HT-29 (cell line): ENCODE measurements at places on chromosomes 3 and 15.

DNA sequence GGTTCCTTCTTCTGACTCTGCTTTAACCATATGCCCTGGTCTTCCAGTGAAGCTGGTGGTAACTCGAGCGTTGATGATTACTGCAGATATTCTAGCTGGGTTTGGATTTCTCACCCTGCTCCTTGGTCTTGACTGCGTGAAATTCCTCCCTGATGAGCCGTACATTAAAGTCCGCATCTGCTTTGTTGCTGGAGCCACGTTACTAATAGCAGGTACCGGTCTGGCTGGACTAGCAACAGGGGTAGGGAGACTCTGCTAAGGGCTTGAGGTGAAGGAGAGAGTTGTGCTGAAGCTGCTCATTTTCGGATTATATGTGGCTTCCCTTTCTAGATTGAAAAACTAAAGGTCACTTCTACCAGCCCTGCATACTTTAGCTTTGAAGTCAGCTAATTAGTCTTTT lies 16.8 kb downstream of the CLDN16 start:
- no peak for DNase-seq

DNA sequence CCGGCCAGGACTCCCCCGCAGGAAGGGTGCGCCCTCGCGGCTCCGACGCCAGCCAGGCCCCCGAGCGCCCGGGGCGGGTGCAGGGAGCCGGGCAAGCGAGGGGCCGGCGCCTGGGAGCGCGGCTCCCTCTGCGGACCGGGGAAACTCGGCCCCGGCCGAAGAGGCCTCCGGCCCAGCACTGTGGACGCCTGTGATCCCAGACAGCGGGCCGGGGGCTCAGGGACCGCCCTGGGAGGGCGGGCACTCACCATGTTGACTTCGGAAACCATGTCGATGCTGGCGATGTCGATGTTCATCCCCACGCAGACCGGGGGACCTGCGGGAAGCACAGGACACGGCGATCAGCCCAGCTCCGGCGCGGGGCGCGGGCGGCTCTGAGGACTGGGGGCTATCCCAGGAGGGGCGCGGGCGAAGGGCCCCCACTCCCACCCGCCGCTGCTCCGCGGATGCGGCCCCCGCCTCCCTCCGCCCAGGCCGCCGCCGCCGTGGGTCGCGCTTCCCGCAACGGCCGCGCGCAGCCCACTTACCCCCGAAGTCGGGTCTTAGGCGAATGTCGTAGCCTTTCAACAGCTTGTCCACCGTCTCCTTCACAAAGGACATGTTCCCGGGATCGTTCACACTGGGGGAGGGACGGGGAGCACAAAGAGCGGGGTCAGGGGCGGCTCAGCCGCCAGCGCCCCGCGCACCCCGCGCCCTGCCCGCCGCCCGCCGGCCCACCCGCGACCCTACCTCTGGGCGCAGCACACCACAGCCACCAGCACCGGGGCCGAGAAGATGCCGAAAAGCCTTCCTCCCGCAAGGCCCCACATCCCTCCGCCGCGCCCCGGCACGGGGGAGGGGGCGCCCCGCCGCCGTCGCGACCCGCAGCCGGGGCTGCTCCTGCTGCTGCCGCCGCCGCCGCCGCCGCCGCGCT lies at the start of gene GABRB3:
Gene GABRB3 (minus strand): TSS at position 913 of the 913 bp plus-strand sequence.
- no peak for DNase-seq

DNA sequence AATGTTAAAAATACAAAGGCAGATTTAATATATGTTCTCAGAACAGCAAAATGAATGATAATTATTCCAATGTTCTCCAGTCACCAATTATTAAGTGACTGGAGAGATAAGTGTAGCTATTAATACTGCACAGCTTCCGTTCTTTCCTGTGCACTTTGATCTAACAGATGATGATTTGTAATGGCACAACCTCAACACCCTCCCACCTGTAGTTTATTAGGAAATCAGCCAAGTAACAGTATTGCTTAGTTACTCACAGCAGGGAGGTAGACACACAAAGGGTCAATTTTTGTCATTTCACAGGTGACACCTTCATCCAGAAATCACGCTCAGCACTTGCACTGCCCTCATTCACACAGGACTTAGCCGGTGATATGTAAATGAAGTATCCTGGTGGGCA lies 688.1 kb downstream of the EPHA3 start:
- no peak for DNase-seq

GRCh38 chr15:52658955-52659354 lies 20.2 kb downstream of the ATOSA start:
- DNase-seq, result no peak

DNA sequence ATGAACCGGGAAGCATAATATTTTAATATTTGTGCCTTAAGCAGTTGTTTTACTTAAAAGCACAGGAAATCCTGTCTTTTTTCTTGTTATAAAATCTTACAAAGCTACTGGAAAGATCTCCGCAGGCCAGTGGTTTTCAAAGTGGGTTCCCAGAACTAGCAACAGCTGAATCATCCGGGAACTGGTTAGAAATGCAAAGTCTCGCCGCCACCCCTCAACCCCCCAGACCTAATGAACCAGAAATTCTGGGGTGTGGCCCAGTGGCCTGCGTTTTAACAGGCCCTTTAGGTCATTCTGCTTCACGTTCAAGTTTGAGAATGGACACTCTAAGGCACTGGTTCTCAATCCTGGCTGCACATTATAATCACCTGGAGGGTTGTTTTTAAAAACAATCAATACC lies 74.7 kb downstream of the PDZRN3 start:
- DNase-seq, result no peak

GRCh38 chr15:48641416-48641815 lies 4.1 kb downstream of the FBN1 start:
- DNase-seq, result peak; percentile 32

- DNase-seq, result peak; percentile 81
Measured at GRCh38 chr3:194404365-194405140, 5.5 kb upstream of the GP5 start.

GRCh38 chr3:135752851-135753250 lies 212.7 kb upstream of the PPP2R3A start:
- DNase-seq, result peak; percentile 6

DNA sequence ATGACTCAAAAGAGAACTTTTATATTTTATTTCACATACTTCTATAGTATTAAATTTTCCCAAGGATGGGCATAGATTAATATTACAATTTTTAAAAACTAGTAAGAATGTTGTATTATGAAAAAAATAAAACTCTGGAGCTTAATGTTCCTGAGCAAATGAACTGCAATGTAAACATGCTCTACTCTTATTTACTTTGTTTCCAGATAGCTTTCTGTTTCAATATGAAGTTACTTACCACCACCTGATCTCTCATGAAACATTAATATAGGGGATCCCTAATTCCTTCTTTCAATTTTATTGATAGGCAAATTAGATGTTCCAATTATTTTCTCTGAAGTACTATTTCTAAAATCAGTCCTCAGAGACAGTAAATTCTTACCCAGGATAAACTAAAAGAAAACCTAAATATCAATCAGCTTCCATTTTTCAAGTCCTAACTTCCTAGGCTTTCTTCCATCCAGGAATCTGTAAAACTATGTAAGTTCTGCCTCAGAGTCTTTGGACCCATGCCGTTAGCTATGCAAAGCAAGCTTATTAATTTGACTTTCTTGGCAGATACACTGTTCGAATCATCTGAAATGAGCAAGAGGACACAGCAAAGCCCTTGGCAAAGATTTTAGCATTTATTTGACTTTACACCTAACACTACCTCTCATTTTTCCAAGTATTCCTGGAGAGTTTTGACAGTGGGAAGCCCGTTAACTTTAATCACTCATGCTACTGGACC lies 93.2 kb downstream of the PLCH1 start:
- no peak for DNase-seq

DNA sequence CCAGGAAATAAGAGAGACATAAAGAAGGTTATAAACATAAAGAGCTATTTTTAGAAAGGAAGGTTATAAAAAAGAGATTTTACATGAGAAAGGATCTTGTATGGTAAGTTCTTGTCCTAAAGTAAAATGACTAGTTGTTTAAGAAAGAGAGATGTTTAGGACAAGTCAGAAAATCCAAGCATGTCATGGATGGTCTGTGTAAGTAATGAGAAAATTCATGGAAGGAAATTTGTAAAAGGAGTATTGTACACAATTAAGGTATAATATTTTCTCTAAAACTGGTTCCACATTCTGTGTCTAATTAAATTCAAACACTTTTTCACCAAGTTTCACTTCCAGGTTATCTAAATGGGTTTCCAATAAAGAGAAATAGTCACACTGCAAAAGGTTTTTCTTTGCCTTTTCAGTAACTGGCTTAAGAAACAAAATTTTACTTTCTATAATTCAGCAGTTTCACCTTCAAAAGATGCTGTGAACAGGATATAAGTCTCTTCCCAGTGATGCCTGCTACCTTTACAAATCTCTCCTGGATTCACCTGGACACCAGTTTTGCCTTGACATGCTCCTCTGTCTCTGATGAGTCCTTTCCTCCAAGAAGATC lies 455.7 kb downstream of the ZIC1 start:
- no peak for DNase-seq

DNA sequence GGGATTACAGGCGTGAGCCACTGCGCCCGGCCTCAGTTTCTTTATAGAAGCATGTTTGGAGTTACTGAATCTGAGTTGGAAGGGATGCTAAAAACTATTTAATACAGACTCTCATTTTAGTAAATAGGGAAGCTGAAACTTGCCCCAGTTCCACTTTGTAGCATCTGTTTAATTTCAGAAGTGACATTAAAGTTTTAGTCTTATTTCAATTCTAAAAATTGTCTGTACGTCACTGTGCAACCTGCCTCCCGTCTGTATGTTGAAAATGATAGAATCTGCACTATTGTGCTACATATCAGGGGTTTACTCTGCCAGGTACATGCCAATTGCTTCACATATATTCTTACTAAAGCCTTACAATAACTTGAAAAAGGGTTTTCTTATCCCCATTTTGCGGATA lies 15.3 kb downstream of the CNOT10 start:
- no peak for DNase-seq

- no peak for DNase-seq
Measured at GRCh38 chr3:89364314-89364713, 256.9 kb downstream of the EPHA3 start.

GRCh38 chr3:55959471-55960080 lies 472.5 kb upstream of the WNT5A start:
- DNase-seq, result no peak

DNA sequence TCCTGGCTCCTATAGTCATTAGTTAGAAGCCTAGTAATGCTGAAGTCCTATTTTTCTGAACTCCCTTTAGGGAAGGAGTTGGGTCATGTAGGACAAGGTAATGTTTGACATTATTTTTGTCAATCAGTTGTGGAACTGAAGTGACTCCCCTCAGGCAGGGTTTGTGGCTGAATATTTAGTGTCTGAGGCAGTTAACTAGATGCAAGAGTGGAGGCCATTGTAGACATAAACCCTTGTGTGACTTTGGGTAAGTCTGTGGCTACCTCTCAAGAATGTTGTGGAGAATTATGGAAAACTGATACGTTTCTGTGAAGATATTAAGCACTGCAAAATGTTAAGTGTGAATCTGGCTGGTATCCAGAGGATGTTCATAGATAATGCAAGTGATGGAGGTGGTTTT lies 125.2 kb upstream of the PHLDB2 start:
- DNase-seq, result no peak

DNA sequence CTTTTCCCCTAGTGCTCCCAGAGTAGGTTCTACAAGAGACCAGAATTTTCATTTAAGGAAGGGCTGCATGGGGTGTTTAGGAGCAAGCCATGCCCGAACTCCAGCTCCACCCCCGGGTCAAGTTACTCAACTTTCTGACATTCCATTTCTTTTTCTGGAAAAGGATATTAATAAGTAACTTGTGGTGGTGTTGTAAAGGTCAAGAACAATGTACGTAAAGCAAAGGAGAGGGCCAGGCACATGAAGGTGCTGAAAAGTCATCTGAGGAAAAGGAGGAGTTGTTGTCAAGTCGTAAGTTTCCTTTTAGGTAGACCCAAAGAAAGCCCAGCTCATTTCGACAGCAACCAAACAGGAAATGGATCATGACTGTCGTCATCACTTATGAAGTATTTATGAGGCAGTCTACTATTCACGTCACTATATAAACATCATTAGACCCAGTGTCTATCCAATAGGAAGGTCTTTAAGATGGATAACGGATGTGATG lies 319.6 kb upstream of the IL12A start:
- DNase-seq, result peak; percentile 62

GRCh38 chr15:33074942-33075341 lies 119.6 kb downstream of the FMN1 start:
- DNase-seq, result peak; percentile 29

DNA sequence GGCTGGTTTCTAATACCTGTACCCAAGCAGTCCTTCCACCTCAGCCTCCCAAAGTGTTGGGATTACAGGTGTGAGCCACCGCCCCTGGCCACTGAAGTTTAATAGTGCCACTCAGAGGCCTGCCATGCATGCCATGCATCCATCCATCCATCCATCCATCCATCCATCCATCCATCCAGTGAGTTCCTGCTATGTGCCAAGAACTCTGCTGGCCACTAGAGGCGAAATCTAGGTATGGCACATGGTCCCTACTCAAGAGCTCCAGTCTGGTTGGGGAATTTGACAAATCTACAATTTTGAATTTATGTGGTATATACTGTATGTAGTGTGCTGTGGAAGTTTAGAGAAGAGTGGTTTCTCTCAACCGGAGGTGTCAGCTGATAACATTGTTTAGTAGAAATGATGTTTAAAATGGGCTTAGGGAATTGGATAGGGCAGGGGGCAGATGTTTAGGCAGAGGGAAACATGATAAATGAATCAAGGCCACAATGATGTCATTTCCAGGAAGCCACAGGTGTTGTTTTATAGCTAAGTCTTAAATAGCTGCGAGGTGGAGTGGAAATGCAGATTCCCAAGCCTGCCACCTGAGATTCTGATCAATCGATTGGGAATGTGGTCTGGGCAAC lies 384.4 kb upstream of the C2CD4B start:
- DNase-seq, result peak; percentile 46

DNA sequence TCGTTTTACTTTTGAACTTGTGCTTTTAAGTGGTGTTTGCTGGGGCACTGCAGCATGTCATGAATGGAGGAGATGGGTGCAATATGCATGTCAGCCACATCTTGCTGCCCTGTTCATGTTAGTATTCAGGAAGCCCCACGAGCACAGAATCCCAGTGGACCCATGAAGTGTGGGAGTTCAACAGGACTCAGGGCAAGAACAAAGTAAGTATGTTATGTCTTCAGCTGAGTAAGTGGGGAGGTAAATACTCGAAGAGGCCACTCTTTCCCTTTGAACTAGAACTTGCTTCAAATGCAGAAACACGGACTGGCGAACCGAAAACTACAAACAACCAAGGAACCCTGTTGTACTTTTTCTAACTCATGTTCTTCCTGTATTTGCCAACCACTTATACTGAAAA lies 23.4 kb downstream of the SOX14 start:
- DNase-seq, result no peak

- DNase-seq, result no peak
Measured at GRCh38 chr15:93485438-93486327, 396.7 kb upstream of the RGMA start.

- DNase-seq, result no peak
Measured at GRCh38 chr3:58633157-58633865, 33.3 kb downstream of the FAM3D start.

GRCh38 chr15:70198441-70199123 lies 100.9 kb upstream of the TLE3 start:
- no peak for DNase-seq

- no peak for DNase-seq
Measured at GRCh38 chr3:108243243-108243642, 21.0 kb upstream of the IFT57 start.

GRCh38 chr3:58116985-58117384 lies 93.8 kb downstream of the DNASE1L3 start:
- no peak for DNase-seq
